ENCODE measurements at places on chromosomes 7 and 10.

DNA sequence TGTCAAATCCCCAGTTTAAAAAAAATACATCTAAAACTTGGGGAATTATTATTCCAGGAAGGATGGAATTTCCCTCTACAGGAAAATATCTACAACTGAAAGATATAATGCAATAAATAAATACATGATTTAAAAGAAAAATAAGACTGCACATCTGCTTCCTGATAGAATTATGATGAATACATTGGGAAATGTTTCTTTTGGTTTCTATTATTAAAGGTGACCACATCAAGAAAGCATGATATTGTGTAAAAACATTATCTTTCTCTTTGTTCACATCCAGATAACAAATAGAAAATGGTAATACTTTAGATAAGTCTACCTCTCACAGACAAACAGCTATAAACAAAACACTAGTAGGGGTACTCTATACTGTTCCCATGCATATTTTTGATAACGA, 19.2 kb downstream of the SEMA3D start:
- no peak for DNase-seq

GRCh38 chr7:107715531-107715930, 28.4 kb upstream of the CBLL1 start:
- DNase-seq, result no peak

GRCh38 chr7:135151533-135151932, 3.7 kb downstream of the TMEM140 start:
- no peak for DNase-seq

DNA sequence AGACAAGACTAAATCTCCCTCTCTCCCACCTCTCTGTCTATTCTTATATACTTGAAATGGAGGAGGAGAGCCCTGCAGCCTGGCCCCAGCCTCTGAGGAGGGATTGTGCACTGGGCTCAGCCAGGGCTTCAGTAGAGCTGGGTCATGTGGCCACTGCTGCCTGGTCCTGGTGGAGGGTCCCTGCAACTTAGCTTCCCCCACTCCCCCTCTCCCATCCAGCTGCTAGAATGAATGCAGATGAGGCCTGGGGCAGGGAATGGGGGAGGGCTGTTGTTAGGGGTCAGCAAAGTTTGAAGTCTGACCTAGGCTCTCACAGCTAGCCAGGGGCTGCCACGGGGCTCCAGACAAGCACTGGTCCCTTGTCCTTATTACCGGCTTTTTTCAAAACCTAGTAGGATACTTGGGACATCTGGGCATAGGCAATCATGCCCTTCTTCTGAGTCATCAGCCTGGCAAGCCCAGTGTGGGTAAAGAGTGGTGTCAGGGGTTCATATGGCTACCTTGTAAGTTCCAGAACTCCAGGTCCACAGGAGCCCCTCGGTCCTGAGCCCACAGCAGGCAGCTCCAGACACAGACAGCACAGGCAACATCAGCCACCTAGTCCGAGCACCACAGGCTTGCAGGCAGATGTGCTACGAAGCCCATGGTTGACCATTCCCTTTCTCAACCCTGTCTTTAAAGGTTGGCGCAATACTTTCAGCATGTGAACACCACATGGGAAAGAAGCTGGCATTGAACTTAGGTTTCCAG, 12.8 kb upstream of the CXCL12 start:
- DNase-seq, result no peak

DNA sequence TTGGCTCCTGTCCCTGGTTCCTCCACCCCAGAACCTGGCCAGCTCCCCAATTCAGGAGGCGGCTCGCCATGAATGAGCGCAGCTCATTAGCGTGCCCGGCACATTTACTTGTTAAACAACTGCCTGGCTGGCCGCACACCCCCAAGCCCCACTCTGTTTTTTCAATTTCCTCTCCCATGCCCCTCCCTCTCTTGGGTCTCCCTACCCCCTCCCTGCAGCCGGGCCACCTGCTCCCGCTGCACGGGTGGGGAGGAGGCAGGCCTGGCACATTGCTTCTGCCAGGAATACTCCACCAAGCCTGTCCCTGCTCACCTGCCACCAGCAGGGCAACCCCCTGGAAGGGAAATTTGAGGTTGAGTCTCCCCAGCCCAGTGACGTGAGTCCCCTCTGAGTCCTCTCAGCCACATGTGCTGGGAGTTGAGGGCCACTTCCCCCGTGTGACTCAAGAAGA, 2.5 kb upstream of the SLIT1 start:
- no peak for DNase-seq

DNA sequence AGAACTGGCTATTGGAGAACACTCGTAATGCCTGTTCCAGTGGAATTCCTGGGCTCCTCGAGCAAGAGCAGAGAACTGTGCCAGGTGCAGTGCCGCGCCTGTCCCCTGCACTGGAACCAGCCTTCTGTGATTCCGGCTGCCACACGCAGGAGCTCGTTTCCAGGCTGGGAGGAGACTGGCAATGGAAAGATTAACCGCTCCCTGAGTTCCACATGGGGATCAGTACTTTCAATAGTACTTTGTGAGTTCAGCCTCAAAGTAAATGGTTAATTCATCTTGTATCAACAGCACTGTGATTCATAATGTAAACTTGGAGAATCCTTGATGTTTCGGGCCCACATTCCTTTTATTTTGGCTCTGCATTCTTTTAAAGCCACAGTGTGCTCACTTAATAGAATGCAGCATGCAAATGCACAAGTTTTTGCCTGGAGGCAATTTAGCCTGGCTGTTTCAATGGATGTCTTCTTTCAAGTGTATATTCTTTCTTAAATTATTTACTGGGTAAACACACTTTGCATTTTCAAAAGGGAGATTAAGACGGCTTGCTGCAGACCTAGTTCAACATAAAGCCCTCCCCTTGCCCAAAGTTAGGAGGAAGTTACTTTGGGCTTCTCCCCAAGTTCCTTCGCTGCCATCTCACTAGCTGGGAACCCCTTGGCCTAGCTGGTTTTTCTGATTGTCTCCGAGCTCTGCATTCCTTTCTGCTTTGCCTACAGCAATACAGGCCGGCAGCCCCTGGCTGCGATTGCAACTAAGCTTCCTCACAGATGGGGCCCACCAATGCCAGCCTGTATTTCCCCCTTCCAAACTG, 138.1 kb upstream of the TCF7L2 start:
- DNase-seq, result no peak

GRCh38 chr10:34092891-34093290, 722.2 kb downstream of the PARD3 start:
- no peak for DNase-seq

DNA sequence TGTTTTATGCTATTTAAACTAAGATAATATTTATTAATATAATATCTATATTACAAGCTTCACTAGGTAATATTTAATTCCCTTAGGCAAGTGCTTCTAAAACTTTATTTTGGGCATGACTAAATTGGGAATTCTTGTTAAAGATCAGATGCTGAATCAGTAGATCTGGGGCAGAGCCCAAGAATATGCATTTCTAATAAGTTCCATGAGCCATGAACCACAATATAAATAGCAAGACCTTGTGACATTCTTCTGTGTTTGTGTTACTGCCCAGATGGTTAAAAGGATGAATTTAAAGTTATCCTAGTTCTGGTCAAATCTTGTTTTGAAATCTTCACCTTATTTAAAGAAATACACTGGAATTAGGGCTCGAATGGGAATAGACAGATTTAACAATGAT, 258.4 kb upstream of the CACNA2D1 start:
- no peak for DNase-seq

DNA sequence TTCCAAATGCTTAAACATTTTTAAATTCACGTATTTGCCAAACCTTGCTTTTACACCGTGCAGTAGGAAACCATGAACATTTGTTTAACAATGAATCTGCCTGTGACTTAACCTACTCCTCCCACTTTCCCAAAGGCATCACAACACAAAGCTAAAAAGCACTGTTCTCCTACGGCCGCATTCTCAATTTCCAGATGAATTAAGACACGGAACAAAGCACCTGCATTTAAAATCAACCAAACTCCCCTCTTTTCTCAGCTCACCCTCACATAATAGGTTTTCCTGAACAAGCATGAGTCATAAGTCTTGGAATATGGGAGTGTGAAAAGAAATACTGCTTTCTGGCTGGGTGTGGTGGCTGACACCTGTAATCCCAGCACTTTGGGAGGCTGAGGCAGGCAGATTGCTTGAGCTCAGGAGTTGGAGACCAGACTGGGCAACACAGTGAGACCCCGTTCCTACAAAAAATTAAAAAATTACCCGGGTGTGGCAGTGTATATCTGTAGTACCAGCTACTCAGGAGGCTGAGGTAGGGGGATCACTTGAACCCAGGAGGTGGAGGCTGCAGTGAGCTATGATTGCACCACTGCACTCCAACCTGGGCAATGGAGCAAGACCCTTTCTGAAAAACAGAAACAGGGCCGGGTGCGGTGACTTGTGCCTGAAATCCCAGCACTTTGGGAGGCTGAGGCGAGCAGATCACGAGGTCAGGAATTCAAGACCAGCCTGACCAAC, 51.7 kb upstream of the CYTH3 start:
- no peak for DNase-seq

- DNase-seq, result no peak
Observed at GRCh38 chr10:71974489-71975021, 10.4 kb downstream of the CHST3 start.
